ENCODE measurements at places on chromosomes 6 and 20. TPM values are rescaled to one million over a fixed set of nuclear protein-coding genes. Genes with fewer than 3 reads are reported as not detected.
A peak's percentile ranks its signal among the peaks of the same experiment; 100 is the strongest.

DNA sequence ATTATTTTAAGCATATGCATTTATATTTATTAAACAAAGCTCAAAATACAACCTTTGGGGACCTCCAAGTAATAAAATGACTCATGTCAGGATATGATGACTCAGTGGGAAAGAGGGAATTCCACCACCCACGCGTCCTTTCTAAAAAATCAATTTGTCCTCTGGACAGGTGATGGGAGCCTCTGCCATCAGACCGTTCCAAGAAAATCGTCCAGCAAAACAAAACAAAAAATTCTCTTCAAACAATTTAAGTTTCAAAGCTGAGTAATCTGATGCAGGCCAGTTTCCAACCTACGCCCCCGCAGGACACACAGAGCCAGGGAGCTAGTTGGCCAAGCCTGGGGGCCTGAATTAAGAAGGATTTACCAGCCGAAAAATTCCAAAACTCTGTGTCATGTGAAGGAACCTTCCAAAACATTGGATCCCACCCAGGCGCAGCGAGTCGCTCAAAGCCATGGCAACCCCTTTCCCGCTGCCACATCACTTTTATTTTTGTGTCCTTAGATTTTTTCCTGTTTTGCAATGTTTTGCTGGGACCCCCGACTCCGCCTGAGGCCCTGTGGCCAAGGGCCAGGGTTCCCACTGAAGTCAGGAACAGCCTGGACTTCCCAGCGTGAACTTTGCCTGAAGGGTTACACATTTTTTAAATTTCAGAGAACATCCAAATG is 95.3 kb downstream of the NFATC2 start:
- peak; percentile 53 for DNase-seq

DNA sequence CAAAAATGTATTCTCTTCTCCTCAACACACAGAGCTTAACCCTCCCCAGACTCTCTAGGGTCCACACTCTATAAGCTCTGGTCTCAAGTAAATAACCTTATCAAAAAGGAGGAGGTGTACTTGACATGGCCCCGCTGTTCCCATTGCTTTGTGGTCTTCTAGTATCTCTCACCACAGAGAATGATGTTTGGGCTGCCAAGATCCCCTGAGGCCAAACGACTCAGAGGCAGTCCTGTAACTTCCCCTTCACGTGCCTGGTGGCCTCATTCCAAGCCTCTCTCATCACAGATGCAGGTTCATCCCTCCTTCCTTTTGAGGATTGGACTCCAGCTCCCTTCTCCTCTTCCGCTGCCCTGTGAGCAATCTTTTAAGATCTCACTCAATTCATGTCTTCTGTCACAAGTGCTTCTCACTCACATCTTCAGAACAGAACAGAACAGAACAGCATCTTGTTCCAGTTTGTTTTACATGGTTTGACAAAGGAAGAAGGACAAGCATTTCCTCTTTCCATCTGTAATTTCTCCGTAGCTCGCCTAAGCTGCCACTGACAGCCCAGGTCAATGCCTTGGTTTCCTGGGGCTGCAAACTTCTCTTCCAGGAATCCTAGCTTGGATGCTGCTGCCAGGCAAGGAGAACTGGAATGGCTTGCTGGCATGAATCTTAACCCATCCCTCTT is 541.5 kb downstream of the CD83 start:
- DNase-seq: no peak

DNA sequence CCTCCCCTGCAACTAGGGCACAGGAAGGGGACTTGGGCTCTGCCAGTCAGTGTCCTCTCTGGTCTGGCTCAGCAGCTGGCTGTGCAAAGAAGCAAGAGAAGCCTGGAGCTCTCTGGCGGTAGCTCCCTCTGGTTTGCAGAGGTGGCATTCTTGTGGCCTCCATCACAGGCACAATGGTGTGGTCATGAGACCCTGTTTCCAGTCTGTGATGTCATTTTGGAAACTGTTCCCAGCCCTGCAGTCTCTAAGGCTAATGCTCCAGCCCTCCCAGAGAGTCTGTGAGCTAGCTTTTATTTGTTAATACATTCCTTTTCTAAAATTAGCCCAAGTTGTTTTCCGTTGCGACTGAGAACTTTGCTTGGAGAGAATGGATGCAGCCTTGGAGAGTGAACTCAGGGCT is 69.5 kb upstream of the FOXQ1 start:
- no peak for DNase-seq

DNA sequence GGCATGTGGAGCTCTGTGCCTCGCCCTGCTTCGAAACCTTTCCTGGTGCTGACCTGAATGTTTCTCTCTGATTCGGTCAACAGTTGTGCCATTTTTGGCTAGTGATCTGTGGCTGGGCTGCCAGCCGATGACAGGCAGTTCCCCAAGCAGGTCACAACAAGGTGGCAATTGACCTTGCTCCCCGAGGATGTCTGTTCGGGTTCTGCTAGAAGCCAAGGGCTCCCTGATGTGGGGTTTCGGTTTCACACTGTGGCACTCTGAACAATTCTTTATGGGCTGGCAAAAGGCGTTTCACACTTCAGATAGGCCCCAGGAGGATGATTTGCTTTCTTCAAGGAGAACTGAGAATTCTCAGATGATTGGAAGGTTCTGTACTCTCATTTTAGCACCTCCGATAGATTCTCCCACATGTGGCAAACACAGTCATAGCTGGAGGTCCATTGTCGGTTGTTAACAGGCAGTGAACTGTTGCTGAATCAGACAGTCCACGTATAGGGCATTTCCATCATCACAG is 135.6 kb downstream of the SLC24A3 start:
- DNase-seq: no peak

Gene ACTL10
- total RNA-seq: 0.64 TPM

DNA sequence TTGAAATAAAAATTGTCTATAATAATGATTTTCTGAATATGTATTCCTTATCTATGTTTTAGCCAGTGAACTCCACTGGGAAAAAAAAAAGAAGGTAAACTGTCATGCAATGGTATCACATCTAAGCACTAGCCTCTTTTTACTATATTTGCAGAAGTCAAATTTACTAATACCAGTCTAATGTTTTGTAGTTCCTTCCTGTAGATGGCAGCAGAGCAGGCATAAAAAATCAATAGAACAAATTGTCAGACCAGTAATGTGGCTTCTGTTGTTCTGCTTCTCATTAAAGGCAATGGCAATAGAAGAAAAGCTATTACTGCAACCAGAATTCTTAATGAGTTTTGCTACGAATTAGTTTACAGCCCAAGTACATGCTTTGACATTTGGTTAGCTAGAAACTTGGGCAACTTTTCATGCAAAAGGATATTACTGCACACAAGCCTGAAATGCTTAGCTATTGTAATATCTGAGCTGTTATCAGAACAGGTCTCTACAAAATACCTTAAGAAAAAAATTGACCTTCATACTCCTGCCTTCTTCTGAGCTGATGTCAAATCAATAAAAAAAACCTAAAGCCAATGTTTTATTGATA is 476.9 kb downstream of the KHDRBS2 start:
- DNase-seq: peak; percentile 19

Gene FAM209B
- total RNA-seq: not detected

Gene MRPS26
- total RNA-seq: 17.4 TPM

DNA sequence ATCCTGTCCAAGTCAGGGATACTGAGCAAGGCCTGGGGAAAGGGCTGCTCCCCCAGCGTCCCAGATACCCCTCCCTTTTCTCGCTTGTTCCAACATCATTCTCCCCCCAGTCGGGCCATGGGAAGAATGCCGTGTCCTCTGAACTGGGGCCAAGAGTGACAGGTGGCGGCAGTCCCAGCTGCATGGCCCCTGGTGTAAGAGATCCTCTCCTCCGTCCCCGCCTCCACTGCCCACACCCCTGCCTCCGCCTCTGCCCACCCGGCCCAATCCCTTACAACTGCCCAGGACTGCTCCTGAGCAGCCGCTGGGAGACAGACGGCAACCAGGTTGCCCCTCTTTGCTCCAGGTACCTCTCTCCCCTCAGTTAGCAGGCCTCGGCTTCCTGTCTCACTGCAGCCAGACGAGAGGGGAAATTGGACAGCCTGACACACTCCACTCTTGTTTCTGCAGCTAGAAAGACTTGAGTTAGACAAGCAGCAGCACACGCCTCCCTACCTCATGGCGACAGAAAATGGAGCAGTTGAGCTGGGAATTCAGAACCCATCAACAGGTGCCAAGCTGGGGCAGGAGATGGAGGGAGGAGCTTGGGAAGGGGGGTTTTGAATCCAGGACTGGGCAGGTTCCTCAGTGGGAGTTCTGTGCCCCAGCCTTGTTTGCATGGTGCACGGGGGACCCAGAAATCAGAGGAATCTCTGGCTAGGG is at the start of gene MYLK2:
TSS of gene MYLK2 (plus strand) at position 274 of the 702 bp plus-strand sequence. CDS start at position 499, 225 bp downstream.
- no peak for DNase-seq

GRCh38 chr20:32991383-32991782 is 12.8 kb downstream of the SUN5 start:
- no peak for DNase-seq

Gene RSPH9
- total RNA-seq: 3.4 TPM

Gene PPP1R18
- 27.9 TPM for total RNA-seq

GRCh38 chr6:38498805-38499445 is 140.8 kb downstream of the BTBD9 start:
- DNase-seq: no peak

GRCh38 chr6:167397712-167398111 is 72.8 kb downstream of the TTLL2 start:
- no peak for DNase-seq

DNA sequence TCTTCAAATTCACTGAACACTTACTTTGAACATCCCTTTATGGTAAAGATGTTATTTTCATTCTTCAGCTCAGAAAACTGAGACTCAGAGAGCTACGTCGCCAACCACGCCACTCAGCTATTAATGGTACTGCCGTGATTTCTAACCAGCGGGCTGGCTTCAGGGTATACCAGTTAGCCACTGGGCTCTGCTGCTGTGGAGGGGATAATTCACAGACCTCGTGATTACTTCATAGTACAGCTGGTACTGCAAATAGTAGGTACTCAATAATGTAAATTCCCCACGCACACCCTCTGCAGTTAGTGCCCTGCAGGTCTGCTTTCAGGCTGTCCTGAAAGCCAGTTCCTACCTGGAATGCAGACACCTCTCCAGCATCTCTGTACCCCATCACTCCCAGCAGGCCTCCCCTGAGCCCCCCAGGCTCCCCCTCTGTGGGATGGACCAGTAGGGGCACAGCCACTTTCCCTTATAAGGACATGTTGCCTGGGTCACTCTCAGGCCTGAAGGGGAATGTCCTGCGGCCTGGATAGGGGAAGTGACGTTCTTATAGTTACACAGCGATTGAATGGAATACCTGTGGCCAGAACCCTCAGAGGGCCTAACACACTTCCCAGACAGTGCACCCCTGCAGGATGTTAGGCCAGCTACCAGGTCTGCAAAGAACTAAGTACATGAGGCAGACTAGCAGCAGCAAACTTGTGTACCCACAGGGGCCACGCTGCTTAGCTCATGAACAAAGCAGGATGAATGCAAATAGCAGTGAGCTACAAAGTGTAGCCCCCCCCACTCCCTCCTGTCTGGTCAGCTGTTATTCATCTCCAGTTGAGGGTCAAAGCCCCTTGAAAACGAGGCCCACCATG is 1.3 kb upstream of the OCSTAMP start:
- no peak for DNase-seq

- DNase-seq: no peak
Measured at GRCh38 chr20:61797200-61797599, 268.5 kb downstream of the TAF4 start.

GRCh38 chr6:424741-425417 is 33.3 kb downstream of the IRF4 start:
- DNase-seq: no peak

GRCh38 chr6:154441995-154442310 is 68.5 kb downstream of the CNKSR3 start:
- DNase-seq: no peak

DNA sequence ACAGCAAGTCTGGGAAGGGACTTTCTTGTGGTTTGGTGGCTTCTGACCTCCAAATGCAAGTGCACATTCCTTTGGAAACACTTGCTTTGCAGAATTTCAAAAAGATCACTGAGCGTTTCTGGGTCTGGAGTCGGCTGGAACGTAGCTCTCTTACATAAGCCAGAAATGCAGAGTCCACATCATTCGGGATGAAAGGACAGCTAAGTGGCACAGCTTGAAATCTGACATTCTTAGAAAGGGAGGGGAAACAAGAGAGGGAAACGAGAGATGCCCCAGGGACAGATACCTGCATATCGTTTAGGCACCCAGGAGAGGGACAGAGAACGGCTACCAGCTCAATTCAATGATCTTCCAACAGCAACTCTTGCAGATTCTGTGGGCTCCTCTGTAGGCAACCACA is 118.7 kb downstream of the NFATC2 start:
- DNase-seq: no peak

Data from cerebellum (tissue), 4 donors.